Ecto neural progenitor cell (in vitro differentiated cells): ENCODE measurements at places on chromosomes 4 and X.

DNA sequence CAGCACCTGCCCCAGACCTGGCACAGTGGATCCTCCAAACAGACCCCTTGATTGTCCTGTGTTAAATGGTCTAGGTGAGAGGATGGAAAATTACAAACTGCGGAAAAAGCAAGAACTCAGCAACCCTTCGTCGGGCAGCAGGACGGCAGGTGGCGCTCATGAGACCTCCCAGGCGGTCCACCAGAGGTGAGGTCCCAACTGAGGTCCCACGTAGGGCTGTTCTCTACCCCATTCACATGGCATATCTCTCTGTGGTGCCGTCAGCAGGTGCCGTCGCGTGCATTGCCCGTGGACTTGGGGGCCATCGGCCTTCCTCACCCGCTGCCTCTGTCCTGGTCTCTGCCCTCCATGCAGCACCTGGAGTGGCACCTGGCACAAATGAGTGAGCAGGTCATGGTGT is 88.2 kb downstream of the CRMP1 start:
- no peak for DNase-seq

DNA sequence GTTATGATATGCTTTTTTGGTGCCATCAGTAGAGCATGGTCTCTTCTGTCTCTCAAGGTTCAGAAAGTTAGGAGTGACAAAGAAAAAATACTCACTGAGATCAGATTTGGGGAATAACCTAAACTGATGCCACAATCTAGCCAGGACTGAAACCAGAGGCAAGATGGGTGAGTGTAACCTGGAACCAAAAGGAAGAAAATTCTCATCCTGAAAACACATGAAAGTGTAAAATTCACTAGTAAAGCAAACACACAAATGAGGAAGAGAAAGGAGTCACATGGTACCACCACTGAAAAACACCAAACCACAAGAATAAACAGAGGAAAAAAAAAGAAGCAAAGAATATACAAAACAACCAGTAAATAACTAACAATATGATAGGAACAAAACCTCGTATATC is 96.4 kb downstream of the ANXA10 start:
- DNase-seq: no peak

DNA sequence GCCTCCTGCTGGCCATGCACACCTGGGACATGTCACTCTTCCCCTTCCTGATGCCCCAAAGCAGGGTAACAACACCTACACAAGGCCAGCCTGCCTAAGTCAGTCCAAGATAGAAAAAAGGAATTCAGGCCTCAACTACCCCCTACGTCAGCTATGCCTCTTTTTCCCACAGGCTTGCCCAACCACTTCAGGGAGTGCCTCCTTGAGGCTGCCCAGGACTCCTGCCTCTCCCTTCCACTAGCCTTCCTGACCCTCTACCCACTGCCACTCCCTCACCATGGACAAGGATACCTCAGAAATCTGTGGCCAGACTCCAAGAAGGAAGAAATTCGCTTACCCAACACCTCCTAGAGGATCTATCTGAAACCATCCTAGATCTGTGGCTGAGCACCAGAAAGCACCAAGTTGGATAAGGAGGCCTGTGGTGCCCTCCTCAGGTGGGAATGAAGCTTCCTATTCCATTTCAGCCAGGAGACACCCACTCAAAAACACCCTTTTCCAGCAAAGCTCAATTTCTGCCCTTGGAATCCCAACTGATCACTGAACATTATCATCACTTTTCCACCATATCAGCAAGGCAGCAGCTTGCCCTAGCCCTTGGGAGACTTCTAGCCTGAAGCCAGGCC is 1.8 kb downstream of the KDM5C start:
- no peak for DNase-seq

GRCh38 chr4:25782482-25782881 is 80.3 kb downstream of the SEL1L3 start:
- DNase-seq: no peak

GRCh38 chrX:54640736-54641135 is 110.7 kb downstream of the GNL3L start:
- DNase-seq: no peak

- DNase-seq: no peak
Observed at GRCh38 chr4:141658309-141658708, 21.9 kb downstream of the IL15 start.
